ENCODE measurements at places on chromosomes 4 and X.
A peak's percentile ranks its signal among the peaks of the same experiment; 100 is the strongest.

GRCh38 chr4:169189372-169189771, 81.4 kb downstream of the SH3RF1 start:
- DNase-seq = no peak

- no peak for DNase-seq
Observed at GRCh38 chrX:124300405-124300804, 32.1 kb upstream of the TEX13D start.

DNA sequence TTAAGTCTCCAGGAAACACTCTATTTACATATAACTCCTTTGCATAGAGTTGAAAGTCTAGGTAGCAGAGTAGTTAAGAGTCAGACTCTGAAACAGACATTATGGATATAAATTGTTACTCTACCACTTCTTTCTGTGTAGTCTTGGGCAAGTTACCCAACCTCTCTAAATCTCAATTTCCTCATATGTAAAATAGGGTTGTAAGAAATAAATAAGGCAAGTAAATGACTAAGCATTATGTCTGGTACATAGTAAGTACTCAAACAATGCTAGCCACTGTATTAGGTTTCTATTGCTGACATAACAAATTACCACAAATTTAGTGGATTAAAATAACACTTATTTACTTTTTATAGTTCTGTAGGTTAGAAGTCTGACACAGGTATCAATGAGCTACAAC, 394.1 kb downstream of the PRDM5 start:
- no peak for DNase-seq

- DNase-seq = no peak
Observed at GRCh38 chr4:24748758-24749350, 46.5 kb upstream of the SOD3 start.

- DNase-seq = peak; percentile 27
Observed at GRCh38 chrX:17242470-17242869, 132.5 kb upstream of the NHS start.

DNA sequence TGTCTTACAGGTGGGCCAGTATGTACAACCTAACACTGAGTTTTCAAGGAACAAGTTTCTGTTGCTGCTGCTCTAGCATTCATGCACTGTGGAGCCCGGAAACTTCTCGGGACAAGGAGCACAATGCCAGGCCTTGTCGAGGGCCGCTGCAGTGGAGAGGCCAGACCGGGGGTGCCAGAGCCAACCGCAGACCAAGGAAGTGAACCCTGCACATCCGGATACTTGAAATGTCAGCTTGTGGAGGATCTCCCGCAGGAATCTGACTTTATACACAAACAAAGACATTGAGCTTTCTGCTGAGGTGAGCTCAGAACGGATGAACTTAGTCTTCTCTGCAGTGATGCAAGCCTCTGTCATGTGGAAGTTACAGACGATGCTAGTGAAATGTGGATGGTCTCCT, 99.5 kb downstream of the ZNF827 start:
- no peak for DNase-seq

- no peak for DNase-seq
Observed at GRCh38 chr4:67087897-67088296, 457.4 kb downstream of the CENPC start.

- no peak for DNase-seq
Observed at GRCh38 chr4:84496331-84496705, 2.8 kb downstream of the NKX6-1 start.

DNA sequence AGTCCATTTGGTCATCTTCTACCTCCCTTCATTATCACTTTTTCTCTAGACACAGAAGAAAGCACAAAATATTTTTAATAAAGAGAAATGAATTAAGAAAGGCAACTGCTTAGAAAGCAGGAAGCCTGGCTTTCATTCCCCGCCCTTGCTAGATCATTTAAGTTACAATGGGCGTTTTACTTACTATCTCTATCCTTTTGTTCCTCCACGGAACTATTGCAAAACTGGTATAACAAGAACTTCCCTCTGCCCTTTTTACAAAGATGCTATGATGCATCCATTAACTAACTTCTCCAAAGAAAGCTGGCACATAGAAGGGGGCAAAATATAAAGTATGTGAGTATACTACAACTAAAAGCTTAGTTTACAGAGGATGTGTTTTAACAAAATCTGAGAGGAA, 434.5 kb upstream of the FTHL17 start:
- DNase-seq = no peak

DNA sequence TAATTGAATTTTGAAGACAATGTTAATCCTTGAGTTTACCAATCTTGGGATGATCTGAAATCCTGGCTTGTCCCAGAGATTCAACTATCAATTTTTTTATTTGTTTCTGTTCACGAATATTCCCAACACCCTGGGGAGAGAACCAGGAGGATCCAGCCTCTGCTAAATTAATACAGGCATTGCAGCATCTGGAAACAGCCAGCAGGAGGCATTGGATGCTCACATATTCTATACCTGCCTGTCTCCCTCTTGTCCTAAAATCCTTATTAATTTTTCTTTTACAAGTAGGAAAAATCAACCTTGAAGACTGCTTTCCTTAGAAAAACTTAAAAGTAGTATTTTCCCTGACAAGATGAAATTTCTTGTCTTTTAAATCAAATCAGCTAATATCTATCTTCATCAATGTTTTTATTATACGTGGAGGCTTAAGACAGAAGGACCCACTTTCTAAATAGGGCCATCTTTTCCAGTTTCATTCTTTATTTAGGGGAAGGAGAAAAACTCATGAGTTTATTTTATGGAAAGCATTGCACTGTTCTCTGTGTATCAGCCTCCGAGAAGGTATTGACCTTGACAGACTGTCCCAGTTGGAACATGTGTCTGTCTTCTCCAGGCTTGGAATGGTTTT, 102.4 kb downstream of the CLNK start:
- DNase-seq = peak; percentile 37

GRCh38 chr4:8254076-8254475, 15.5 kb upstream of the HTRA3 start:
- no peak for DNase-seq

DNA sequence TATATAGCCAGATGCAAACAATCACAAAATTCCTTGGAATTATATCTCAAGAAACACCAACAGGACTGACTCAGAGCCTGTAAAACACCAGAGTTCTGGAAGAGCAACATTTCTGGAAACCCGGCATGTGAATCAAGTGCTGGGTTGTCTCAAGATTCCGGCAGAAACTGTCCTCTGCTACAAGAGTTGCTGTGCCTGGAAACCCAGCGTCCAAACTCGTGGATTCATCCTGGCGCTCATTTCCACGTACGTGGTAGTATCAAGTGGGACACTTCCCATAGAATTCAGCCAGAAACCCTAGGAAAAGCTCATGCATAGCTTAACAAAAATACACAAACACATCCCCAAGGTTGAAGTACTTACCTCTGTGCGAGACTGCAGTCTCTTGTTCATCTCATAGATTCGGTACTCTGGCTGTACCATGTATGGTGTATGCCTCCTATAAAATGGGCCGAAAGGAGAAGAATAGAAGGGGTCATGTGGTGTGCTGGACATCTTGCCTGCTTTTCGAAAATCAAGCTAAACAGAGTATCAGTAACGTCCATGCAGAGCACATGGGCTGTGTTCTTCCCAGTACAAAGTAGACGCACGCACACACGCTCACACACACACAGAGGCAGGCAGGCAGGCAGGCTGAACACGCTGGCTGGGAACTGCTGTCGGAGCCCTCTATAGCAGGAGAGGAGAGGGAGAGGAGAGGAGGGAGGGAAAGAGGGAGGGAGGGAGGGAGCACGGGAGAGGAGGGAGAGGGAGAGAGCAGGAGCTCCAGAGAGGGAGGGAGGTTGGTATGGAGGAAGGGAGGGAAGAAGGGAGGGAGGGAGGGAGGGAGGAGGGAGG, at the start of gene LDB2:
Gene LDB2, minus strand, starts transcription at position 655 of the 837 bp plus-strand sequence.
- peak; percentile 73 for DNase-seq

DNA sequence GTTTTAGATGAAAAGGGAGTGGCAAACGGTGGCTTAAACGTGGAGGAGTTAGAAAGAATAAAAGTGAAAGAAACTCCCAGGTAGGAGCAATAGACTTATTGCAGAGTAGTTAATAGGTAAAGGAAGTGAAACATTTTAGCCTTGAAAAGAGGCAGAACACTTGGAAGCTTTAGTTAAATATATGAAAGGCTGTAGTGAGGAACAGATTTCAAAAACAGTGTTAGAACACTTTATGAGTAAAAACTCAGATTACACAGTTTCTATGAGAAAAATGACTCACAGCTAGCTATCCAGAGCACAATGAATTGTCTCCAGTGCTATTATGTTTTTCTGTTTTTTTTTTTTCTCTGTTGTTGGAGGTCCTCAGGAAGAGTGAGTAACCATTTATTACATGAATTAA, 45.8 kb downstream of the TACR3 start:
- DNase-seq = no peak

Data from stromal cell of bone marrow (primary cell).